ENCODE measurements at places on chromosomes 6 and 20. TPM values are rescaled to one million over a fixed set of nuclear protein-coding genes. Genes with fewer than 3 reads are reported as not detected.

RNF144B gene
- total RNA-seq: not detected

DLK2 gene
- total RNA-seq: 1.8 TPM

CD93 gene
- 8.6 TPM for total RNA-seq

ETV7 gene
- 0.48 TPM for total RNA-seq

MGME1 gene
- total RNA-seq: 7.9 TPM

ADA gene
- 5.7 TPM for total RNA-seq

COL19A1 gene
- total RNA-seq: 0.96 TPM

CCND3 gene
- 92.1 TPM for total RNA-seq

ZFAND3 gene
- total RNA-seq: 28.1 TPM

MRPL14 gene
- 69.8 TPM for total RNA-seq

KCNK15 gene
- not detected for total RNA-seq

C6orf118 gene
- not detected for total RNA-seq

GPX5 gene
- not detected for total RNA-seq

CLIC5 gene
- not detected for total RNA-seq

MCHR2 gene
- not detected for total RNA-seq

VSX1 gene
- not detected for total RNA-seq

MAS1 gene
- not detected for total RNA-seq
